Urothelium cell line (cell line): ENCODE measurements at places on chromosomes 4 and X.
A peak's percentile ranks its signal among the peaks of the same experiment; 100 is the strongest.

GRCh38 chrX:6959006-6959405 lies 188.5 kb upstream of the STS start:
- no peak for DNase-seq

DNA sequence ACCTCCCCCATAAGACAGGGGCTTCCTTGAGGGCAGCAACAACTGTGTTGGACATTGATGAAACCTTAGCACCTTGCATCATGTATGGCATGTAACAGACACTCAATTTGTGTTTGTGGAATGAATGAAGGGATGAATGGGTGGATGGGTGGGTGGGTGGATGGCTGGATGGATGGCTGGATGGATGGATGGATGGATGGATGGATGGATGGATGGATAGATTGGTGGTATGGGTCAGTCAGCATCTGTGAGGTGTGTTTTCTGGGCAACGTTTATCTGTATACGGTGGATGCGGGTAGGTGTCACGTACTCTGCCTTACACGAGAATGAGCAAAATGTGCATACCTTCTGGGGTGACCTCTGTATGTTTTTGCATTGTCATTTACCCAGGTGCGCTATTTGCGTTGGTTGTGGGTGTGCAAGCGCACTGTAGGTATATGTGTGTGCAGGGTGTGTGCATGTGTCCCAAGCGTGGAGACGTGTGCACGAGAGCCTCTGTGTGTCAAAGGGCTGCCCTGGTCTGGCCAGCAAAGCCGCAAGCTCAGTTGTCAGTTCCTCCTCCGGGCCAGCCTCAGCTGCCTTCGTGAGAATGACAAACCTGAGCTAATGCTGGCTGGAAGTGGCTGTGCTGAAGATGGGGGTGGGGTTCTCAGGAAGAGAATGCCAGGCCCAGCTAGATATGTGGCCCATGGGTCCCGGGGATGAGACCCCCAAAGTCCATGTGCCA lies 26.5 kb downstream of the ELF4 start:
- no peak for DNase-seq

DNA sequence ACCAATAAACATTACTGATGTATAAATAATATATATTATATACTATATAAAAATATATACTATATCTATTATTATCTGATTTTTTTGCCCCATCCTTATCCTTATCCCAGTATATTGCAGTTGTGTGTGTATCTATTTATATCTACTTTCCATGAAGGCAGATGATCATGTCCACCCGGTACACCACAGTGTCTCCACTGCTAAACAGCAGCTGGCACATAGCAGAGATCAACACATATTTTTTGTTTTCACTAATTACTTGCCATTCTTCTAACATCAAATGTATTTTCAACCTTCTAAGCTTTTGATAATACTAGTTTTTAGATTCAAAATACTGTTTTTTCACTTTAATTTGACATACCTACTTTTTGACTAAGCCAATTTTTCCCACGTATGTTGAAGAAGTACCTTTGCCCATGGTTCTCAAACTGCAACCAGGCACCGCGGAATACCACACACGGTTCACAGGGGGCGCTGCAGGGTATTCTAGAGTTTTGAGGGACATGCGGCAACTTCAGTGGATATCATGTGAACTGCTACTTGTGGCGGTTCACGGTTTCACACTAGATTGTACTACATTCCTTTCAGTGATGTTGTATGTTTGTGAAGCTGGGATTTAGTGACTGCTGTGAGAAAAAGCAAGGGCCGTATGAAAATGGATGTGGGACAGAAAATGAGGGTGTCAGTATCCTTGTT lies 182.5 kb upstream of the NPY2R start:
- no peak for DNase-seq

- no peak for DNase-seq
Measured at GRCh38 chrX:140501940-140502468, 2.9 kb downstream of the SOX3 start.

- peak; percentile 28 for DNase-seq
Measured at GRCh38 chr4:185358514-185358913, 37.2 kb downstream of the LRP2BP start.

DNA sequence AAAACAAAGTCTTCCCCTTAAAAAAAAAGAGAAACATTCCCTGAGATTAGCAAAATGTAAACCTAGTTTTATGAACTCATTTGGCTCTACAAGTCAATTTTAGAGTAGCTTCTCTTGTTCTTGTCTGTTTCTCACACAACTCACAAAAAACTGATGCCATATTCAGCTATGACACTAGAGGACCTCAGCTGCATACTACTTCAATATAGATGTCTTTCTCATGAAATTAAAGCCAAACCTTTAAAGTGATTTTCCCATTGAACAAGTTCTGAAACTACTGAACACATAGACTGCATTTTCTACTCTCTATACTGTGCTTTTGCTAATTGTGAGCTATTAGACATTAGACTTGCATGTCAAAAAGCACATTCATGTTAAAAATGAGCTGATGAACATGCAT lies 49.8 kb downstream of the TBCK start:
- DNase-seq = peak; percentile 13

DNA sequence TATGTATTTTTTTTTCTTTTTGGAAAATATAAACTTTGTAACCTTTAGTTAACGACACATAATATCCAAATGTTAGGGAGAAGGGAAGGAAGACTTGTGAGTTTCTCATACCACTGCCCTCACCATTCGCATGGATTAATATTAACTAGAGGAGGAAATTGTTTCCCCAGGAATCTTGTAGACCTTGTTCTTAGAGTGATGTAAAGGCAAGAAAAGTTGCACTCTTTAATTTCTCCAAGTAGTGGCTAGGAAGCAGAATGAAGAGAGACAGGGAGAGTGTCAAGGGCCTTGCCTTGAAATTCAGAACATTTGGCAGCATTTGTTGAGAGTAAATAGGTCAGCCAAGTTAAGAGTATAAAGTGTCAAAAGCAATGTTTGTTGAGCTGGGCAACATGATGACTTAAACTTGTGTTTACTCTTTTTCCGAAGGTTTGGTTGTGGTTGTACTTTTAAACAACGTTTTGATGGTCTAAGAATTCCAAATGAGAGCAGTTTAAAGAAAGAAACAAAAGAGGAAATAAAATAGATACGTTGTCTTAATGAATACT lies 105.7 kb downstream of the TENM3 start:
- no peak for DNase-seq

GRCh38 chrX:16856744-16857143 lies 13.4 kb downstream of the RBBP7 start:
- no peak for DNase-seq

GRCh38 chr4:112170451-112170993 lies 25.3 kb downstream of the FAM241A start:
- peak; percentile 61 for DNase-seq

DNA sequence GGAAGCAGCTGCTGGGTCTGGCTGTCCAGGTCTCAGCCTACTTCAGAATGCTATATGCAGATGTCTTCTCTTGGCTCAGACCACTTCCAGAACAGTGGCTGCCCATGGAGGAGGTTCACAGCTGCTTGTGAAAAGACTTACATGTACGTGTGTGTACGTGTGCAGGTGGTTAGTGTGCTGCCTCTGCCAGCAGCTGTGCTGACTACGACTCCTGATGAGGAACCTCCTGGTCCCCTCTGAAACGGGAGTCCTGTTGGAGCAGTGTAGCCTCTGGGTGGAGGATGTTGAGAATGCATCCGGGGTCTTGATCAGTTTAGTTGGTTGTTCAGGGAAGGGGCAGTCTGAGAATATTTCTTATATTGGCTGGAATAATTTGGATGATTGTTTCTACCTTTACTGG lies 155.9 kb upstream of the WDR1 start:
- no peak for DNase-seq

GRCh38 chr4:168384437-168385141 lies 66.0 kb upstream of the DDX60 start:
- DNase-seq = no peak

DNA sequence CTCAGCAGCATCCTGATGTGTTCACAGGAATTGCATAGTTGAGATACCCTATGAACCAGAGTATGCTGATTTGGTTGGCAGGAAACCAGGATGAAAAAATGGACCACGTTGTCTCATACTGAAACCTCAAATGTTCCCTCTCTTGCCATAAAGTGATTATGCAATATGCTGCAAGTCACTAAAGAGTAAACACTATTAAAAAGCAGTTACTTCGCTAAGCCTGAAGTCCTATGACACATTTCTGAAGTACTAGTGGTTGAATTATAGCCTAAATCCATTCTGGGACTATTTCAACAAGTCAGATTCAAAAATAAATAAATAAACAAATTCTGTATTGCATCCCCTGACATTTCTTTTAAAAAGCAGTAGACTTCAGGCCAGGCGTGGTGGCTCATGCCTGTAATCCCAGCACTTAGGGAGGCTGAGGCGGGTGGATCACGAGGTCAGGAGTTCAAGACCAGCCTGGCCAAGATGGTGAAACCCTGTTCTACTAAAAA lies 106.0 kb upstream of the NAP1L5 start:
- DNase-seq = peak; percentile 11

DNA sequence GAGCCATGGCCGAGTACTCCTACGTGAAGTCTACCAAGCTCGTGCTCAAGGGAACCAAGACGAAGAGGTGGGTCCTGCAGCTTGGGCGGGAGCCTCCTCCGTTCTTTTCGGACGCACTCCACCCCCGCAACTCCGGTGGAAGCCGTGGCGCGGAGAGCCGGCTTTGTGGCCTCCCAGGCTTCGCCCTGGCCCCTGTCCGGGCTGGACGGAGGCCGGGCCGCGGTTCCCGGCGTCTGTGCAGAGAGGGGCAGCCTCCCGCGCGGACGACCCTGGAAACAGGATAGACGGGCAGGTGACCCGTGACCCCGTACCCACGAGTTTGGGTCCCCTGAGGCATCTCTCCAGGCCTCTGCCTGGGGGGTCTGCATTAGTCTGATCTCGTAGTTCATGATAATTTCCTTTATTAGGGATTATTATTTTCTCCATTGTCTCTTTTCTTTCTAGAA lies 356 bp downstream of the FRG1 start:
- no peak for DNase-seq
